Vagina (tissue), 2 donors: ENCODE measurements at places on chromosomes 4 and X. TPM values are rescaled to one million over a fixed set of nuclear protein-coding genes. Genes with fewer than 3 reads are reported as not detected.

Gene POU3F4
- not detected for total RNA-seq

Gene JAKMIP1
- 5.2 TPM for total RNA-seq

Gene ARAP2
- 52.8 TPM for total RNA-seq

GRCh38 chrX:2242326-2242725 lies 258.4 kb downstream of the DHRSX start:
- H3K36me3 ChIP-seq: no peaks in the 10 kb centered on the region
- DNase-seq: no peak
- no peaks in the 10 kb centered on the region for H3K27me3 ChIP-seq
- H3K4me3 ChIP-seq: no peak overlapping the region
- no peak overlapping the region for H3K27ac ChIP-seq

- no peak overlapping the region for H3K27ac ChIP-seq
- no peak for DNase-seq
- no peak overlapping the region for H3K4me3 ChIP-seq
- H3K4me1 ChIP-seq: no peaks in the 10 kb centered on the region
- no peaks in the 10 kb centered on the region for H3K36me3 ChIP-seq
- H3K27me3 ChIP-seq: no peaks in the 10 kb centered on the region
Observed at GRCh38 chr4:65651751-65652150, 18.5 kb downstream of the EPHA5 start.
